GM23248 (cell line): ENCODE measurements at places on chromosomes 12 and 14. TPM values are rescaled to one million over a fixed set of nuclear protein-coding genes. Genes with fewer than 3 reads are reported as not detected.

DNA sequence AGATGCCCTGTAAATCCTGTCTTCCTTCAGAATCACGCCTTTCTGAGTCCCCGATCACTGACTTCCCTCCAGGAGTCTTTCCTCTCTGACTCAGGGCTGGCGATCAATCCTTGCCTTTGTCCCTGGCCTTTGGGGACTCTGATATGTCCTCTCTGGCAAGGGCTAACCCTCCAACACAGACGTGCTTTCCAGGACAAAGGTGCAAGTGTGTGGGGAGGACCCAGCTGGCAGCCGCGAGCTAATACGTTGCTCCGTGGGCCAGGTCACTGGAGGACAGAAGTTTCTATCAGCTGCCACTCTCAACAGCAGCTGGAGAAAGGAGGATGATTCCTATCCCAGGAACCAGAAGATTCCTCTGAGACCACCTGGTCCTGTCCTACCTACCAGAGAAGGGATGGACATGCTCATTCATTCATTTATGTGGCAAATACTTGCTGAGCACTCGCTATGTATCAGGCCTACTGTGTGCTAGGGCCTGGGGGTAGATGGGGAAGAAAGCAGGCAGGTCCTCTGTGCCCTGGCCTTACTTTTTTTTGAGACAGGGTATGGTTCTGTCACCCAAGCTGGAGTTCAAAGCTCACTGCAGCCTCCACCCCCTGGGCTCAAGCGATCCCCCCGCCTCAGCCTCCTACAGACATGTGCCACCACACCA lies 8.5 kb upstream of the SCARB1 start:
- no peak for DNase-seq

DNA sequence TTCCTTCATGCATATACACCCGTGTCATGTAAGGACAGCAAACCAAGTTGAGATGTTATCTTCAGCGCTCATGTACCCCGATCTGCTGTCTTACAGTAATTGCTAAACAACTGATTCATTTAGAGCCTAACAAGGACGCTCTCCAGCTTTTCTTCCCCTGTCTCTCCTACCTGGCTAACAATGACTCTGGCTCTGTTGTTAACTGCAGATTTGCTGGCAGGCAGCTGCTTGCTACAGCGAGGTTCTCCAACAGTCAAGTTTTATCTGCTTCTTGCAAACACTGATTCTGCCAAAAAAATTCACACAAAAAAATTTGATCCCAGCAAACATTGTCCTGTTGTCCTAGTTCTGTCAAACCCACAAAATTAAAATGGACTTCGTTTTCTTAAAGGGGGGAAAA lies 101.6 kb downstream of the OTX2 start:
- no peak for DNase-seq

DNA sequence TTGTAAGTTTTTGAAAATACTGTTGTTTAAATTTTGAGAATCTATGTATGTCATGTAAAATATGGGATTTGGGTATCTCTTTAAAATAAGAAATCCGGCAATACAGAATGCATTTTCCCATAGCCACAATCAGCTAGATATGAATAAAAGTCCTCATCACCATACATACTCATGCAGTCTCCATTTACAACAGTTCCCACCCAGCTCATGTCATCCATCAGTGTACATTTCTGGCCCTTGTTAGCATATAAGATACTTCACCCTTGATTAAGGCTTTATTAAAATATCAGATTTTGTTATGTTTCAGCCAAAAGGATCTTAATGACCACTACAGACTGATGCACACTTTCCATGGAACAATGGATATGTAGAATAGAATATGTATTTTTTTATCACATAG lies 218.0 kb downstream of the DPY19L2 start:
- no peak for DNase-seq

DNA sequence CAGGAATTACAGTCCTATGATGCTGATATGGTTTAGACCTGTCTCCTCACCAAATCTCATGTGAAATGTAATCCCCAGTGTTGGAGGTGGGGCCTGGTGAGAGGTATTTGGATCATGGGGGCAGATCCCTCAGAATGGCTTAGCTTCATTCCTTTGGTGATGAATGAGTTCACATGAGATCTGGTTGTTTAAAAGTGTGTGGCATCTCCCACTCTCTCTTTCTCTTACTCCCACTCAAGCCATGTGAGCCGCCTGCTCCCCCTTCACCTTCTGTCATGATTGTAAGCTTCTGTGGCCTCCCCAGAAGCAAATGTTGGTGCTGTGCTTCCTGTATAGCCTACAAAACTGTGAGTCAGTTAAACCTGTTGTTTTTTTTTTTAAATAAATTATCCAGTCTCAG lies 89.4 kb upstream of the ARHGAP5 start:
- DNase-seq = no peak

Gene GARIN6
- not detected in 2 replicates for polyA plus RNA-seq

Gene SYT10
- not detected in 2 replicates for polyA plus RNA-seq

Gene ISCU
- polyA plus RNA-seq = 237 and 240 TPM in 2 replicates

DNA sequence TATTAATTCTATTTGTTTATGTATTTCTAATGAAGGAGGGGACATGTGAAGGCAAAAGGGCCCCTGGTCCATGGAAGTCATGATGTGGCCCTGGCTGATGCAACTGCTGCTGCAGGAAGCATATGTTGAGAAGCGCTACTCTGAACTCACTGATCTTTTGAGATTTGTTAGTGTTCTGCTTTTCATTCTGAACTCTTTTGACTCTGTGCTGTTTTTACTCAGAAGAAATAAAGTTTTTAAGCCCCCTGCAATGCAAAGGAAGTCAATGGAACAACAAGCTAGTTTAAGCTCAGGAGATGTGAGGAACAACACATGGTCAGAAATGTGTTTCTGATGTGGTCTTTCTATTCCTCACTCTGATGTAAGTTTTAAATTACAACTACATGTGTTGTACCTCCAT lies 88.9 kb upstream of the BTG1 start:
- DNase-seq = no peak

- DNase-seq = peak; percentile 25
These were observed 242.1 kb upstream of the ARHGAP5 start for GRCh38 chr14:31835049-31835448.

Gene GLTP
- 92.8 and 96.0 TPM in 2 replicates for polyA plus RNA-seq

Gene PLEKHH1
- 0.13 TPM in 1 of 2 replicates, not detected in the other for polyA plus RNA-seq

Gene ERBB3
- polyA plus RNA-seq = 1.9 and 2.1 TPM in 2 replicates

DNA sequence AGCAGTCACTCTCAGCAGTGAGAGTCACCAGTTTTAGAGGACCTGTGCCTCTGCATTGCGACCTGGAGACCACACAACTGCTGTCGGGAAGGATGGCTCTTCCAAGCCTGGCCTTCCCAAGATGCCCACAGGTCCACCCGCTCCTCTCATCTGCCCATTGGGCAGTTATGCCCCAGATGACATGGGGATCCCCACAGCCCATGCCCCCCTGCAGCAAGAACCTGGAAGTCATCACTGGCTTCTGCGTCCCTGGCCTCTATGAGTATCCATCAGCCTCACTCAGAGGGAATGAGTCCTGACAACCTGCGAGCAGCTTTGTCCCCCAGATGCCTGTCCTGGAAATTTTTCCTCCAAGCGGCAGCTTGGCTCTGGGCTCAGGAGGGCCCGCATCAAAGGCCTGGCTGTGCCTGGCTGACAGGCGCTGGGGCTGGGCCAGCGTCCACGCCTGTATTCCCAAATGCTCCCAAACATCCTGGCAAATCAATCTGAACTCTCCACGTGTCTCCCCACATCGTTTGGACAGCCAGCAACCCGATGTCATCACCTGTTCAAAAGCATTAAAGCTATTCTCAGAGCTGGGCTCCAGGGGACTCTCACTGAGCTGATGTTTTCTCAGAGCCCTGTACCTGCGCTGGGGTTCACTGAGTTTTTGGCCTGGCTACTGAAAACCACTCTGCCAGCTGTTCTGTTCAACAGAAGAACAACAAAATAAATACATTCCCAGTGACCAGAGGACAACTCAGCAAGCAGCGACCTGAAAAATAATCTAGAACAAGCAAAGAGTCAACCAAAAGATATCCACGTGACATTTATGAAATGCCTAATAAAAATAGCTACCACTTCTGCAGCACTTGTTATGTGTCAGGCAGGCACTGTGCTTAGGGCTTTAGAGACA lies 57.8 kb downstream of the CLMN start:
- DNase-seq = no peak

Gene ABCC9
- 12.7 and 14.2 TPM in 2 replicates for polyA plus RNA-seq

GRCh38 chr12:51947246-51947996 lies 4.1 kb upstream of the ACVR1B start:
- no peak for DNase-seq

Gene SLC41A2
- 8.9 and 9.3 TPM in 2 replicates for polyA plus RNA-seq

DNA sequence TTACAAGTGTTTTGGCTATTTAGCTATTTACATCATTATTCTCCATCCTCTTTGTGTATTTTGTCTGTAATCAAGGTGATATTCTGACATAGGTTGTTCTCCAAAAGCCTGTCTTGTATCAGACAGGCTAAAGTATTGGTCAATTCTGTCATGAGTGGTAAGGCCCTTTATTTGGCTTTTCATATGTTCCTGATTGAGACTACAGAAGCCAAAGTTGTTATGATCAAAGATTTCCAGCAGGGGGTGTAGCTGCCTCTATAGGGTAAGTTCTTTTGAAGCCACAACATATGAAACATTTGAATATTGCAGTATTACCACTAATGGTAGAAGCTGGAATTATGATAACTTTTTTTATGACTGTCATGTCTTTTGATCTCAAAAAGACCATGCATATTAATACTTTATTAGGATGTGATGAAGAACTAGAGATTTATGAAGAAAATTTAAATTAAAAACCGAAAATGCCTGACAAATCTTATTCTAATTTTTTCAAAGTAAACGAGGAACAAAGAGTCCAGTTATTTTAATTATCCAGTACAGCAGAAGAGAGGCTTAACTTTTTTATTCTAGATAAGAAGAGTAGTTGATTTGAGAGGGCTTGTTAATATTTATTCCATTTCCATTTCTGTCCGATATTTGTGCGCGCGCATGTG lies 3.4 kb upstream of the ARHGAP5 start:
- DNase-seq = peak; percentile 79

Gene MUCL1
- polyA plus RNA-seq = not detected in 2 replicates

DNA sequence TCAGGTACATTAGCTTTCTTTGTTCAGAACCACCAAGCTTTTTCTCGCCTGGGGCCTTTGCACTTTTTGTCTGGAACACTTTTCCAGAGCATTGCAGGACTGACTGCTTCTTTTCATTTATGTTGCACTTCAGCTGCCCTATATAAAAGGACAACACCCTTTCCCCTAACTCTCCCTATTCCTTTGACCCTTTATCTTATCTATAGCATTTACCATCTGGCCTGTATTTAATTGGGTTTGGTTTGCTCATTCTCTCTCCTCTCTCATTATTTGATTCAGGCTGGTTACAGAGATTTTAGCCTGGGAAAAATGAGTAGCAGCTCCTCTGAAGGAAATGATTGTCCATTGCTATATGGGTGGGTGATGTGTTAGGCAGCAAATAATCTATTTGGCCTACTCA lies 165.4 kb downstream of the KICS2 start:
- DNase-seq = no peak

DNA sequence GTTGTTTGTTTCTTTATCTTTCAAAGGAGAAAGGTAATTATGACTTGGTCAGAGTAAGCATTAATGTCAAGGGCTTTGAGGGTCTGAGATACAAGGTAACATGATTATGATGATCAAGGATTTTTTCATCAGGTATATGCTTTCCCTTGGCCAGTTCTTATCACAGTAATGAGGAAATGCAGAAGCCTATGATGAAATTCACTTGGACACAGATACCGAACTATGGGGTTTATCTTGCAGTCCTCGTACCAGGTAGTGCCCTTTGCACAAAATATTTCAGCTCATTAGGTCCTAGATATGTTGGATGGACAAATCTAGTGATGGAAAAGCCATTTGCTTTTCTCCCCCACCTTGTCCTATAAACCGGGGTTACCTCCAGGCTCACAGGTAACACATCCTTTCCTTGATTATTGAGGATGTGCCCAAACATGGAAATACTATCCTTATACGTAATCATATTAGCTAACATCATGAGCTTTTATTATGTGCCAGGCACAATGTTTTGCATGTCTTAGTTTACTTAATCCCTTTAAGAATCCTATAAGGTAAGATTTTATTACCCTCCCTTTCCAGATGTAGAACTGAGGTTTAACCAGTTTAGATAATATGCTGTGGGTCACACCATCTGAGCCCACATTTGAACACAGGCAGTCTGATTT lies 7.0 kb upstream of the RASSF3 start:
- no peak for DNase-seq

GRCh38 chr12:79938843-79939242 lies 3.9 kb upstream of the PPP1R12A start:
- DNase-seq = no peak

Gene MAP3K12
- 8.7 and 10.4 TPM in 2 replicates for polyA plus RNA-seq

DNA sequence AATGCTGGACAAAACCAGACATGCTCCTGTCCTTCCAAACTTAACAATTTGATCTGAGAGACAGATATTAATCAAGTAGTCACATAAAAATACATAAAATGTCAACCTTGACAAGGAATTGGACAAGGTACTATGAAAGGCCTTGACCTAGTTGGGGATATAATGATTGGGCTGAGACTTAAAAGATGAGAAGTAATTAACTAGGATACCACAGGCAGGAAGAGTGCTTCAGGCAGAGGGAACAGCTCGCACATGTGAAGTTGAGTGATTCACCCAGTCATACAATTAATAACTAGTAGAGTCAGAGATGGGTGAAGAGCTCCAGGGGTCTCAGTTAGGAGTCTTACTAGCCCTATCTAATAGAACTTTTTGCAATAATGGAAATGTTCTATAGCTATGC lies 259.5 kb downstream of the MSRB3 start:
- no peak for DNase-seq

GRCh38 chr14:92173668-92174067 lies 51.9 kb downstream of the CPSF2 start:
- peak; percentile 60 for DNase-seq

Gene KCNMB4
- 1.2 and 1.7 TPM in 2 replicates for polyA plus RNA-seq

GRCh38 chr12:130076126-130076525 lies 86.1 kb upstream of the FZD10 start:
- no peak for DNase-seq

Gene CD9
- 45.1 and 46.9 TPM in 2 replicates for polyA plus RNA-seq

- DNase-seq = no peak
These were observed 65.1 kb upstream of the GZMB start for GRCh38 chr14:24699052-24699451.

- no peak for DNase-seq
These were observed 3.6 kb downstream of the LARP4 start for GRCh38 chr12:50404307-50404706.

Gene SLC4A8
- 3.1 and 4.6 TPM in 2 replicates for polyA plus RNA-seq
